Activated CD8-positive, alpha-beta memory T cell treated with anti-CD3 and anti-CD28 coated beads for 1 hour (primary cell): ENCODE measurements at places on chromosomes 6 and 20.

DNA sequence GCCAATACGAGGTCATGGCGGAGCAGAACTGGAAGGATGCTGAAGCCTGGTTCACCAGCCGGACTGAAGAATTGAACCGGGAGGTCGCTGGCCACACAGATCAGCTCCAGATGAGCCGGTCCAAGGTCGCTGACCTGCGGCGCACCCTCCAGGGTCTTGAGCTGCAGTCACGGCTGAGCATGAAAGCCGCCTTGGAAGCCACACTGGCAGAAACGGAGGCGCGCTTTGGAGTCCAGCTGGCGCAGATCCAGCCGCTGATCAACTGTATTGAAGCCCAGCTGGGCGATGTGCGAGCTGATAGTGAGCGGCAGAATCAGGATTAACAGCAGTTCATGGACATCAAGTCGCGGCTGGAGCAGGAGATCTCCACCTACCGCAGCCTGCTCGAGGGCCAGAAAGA, 296.9 kb downstream of the OGFRL1 start:
- DNase-seq, result no peak

DNA sequence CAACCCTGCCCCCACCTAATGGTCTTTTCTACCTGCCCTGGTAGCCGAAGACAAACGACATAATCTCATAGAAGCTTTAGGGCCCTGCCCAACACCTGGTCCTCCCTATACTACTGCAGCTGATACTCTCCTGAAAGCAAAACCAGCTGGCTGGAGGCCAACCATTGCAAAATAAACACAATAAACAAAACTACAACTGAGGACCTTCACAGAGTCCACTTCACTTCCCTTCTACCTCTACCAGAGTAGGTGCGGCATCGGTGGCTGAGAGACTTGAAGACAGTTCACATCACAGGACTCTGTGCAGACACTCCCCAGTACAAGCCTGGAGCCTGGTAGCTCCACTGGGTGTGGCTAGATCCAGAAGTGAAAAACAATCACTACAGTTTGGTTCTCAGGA, 476.2 kb downstream of the MMUT start:
- no peak for DNase-seq

- DNase-seq, result no peak
Measured at GRCh38 chr6:62516291-62517141, 230.5 kb upstream of the KHDRBS2 start.

DNA sequence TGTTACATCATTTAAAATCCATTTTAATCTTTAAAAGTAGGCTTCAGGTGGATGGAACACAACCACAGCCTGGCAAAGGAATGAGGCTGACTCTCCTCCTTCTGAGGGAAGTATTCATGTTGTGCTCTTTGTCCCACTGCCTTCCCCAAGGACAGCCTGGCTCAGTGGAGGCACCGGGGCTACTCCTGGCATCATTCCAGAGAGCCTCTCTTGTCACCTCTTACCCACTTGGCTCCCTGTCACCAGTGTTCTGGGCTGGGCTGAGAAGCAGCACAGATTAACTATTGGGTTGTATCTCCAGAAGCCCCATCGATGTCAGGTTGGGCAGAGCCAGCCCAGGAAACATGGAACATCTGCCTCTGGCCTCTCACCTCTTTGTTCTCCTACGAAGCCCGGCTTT, 10.7 kb upstream of the TP53INP2 start:
- DNase-seq, result no peak

GRCh38 chr6:132964868-132965382, 150.6 kb downstream of the RPS12 start:
- no peak for DNase-seq

- no peak for DNase-seq
Measured at GRCh38 chr6:18493382-18493891, 106.3 kb downstream of the RNF144B start.

DNA sequence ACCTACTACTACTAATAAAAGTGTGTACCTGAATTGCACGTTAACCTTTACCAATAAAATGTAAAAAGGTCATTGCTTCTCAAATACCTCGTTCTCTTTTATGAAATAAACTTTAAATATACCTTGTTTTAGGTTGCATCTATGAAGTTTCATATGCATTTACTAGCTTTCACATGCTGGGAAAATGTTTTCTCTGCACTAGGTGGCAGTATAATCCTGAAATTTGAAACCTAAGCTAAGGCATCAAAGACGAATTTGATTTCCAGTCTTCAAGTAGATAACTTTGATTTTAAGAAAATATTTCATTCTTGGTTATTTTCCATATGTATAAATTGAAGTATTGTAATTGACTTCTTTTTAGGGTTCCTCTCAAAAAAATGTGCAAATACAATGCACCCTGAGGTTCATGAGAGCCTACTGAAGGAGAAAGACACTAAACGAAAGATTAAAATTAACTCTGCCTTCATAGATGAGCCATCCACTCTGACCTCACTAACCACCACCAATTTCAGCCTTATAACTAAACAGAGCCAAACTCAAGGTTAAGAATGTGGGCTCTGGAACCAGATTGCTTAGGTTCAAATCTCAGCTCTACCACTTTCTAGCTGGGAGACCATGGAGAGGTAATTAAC, 7.3 kb upstream of the COL9A1 start:
- DNase-seq, result no peak

DNA sequence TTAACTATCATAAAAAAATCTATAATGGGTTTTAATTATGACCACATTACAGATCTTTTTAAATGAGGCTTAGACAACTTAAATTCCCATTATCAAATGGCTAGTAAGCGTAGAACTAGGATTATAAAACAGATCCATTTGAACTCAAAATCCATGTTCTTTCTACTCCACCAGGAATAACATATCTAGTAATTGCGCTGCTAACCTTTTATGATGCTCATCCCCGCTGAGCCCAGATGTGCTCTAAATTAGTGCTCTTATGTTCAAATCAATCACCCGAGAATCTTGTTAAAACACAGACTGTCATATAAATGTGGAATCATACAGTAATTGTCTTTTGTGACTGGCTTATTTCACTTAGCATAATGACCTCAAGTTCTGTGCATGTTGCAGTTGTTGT, 903.1 kb downstream of the PHF3 start:
- DNase-seq, result no peak

GRCh38 chr6:41954668-41955067, 13.1 kb upstream of the CCND3 start:
- DNase-seq, result no peak
